ENCODE measurements at places on chromosomes 2 and 18.

DNA sequence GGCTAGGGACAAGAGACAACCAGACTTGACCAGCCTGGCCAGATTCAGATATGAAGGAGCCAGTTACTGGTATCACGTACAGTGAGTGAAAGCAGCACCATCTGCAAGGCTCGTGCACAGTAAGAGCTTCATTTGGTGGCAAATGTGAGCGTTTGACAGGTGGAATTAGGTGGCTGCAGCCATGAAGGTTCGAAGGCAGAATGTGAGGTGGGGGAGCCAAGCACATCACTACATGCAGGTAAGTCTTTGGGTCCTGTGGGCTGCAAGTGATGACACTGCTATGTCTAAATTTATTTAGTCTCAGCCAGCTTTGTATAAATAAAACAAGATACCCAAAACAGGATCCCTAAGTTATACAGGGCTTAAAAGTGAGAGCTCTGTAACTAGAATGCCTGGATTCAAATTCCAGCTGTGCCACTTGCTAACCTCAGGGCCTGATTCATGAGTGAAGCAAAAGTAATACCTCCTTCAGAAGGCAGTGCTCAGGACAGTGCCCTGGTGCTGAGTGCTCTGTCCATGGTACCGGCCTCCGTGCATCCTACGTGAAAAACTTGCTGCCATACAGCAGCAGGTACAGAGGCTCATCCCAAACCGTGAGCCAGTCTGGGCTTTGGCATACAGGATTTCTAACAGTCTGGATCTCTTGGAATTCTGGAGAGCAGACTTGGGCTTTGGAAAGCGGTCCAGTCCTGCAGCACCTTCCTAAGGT, 18.6 kb downstream of the DDX18 start:
- no peak for DNase-seq

DNA sequence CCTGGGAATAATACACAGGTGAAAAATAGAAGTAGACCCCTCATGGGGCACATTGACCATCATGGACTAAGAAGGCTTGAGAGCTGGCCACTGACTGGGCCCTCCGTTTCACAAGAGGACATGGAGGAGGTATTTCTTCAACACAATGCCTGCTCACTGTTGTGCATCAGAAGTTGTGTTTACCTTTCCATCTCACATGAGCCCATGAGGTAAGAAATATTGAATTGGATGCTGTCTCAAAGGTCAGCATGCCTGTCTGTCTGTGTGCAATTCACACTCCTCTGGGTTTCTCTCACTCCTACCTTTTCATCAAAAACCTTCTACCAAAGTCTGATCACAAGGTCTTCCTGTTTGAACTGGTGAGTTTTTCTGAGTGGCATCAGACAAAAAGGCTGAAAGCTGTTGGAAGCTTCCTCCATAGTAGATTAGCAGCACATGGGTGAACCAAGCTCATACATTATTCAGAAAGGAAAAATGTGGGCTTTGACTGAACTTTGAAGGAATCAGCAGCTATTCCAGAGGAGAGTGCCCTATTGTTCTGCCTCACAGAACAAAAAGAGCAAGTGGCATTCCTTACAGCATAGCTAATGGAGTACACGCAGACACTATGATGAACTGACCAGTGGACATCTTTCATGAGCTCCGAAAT, 143.2 kb upstream of the RND3 start:
- DNase-seq: no peak

- DNase-seq: no peak
Measured at GRCh38 chr2:68746408-68746807, 11.8 kb downstream of the ARHGAP25 start.

DNA sequence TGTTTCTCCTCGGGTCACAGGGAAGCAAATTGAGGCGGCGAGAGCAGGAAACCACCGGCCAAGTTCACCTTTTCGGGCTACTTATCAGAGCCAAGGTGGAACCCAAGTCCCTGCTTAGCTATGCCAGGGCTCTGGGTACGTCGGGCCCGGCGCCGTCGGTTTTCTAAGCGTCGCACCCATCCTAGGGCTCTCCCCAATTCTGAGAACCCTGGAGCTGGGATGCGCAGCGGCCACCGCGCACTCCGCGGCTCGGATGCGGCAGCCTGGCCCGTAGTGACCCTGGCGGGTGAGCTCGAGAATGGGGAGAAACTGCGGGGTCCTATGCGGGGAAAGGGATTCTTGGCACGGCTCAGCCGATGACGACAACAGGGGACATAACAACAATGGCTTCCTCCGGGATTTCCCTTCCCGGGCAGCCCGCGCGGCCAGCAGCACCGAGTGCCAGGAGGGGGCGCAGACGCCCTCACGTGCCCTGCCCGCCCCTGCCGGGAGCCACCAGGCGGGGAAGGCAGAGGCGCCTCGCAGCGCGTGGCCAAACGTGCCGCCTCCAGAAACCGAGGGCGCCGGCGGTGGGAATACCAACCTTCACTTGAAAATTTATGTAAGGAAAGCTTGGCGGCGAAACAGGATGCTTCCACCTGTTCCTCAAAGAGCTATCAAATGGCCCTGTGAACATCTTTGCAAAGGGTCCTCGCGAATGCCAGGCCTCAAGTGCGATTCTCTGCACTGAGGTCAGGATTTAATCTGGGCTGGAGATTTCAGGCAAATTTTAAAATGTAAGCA, 2.1 kb upstream of the SLC30A3 start:
- DNase-seq: no peak

- no peak for DNase-seq
Measured at GRCh38 chr18:65411061-65411460, 339.8 kb upstream of the CDH7 start.

GRCh38 chr2:23776021-23776420, 150.9 kb downstream of the ATAD2B start:
- no peak for DNase-seq

DNA sequence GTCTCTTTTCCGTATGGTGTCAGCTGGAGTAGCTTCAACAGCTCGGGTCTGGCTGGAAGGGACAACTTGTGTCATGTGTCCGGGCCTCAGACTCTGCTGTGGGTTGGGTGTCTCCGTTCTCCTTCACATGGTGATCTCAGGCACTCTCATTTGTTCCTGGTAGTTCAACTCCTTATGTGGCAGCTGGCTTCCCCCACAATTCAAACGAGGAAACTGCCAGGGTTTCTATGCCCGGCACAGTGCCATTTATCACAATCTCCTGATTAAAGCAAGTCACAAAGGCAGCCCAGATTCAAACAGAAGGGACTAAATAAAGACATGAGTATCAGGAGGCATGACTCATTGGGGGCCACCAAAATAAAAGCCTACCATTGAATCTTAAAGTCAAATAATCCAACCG, 22.7 kb downstream of the MRO start:
- DNase-seq: no peak

- DNase-seq: no peak
Measured at GRCh38 chr2:174193737-174194136, 54.6 kb downstream of the OLA1 start.

GRCh38 chr2:149657401-149658040, 69.9 kb upstream of the MMADHC start:
- DNase-seq: no peak

Measured in cortex of kidney (tissue), 1 donor.